ENCODE measurements at places on chromosomes 1 and 21.
A peak's percentile ranks its signal among the peaks of the same experiment; 100 is the strongest.

- no peak for DNase-seq
Observed at GRCh38 chr1:181655756-181656155, 172.4 kb downstream of the CACNA1E start.

GRCh38 chr1:42657981-42658876 is at the start of gene PPIH:
Gene PPIH, plus strand, starts transcription at chr1:42658423. Its CDS starts 24 bp downstream, at chr1:42658447.
- peak; percentile 88 for DNase-seq

GRCh38 chr21:14752345-14752909 is 206.3 kb upstream of the SAMSN1 start:
- DNase-seq, result no peak

DNA sequence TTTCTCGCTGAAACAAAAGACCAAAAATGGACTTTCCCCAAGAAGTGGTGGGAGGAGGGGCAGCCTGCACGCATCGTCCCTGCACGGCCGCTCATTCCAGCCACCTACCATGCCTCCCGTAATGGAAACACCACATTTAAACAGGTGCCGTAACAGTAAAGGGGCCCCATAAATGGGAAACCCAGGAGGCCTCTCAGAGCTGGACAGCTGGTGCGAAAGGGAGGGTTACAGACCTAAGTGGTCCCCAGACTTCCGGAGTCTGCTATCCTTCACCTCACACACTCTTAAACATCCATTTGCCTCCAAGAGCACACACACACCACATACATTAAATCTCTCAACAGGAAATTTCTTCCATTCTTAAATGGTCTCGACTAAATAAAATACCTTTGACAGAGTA is 120.7 kb upstream of the SOD1 start:
- no peak for DNase-seq

- DNase-seq, result no peak
Observed at GRCh38 chr1:246617156-246617555, 50.9 kb downstream of the CNST start.

- DNase-seq, result no peak
Observed at GRCh38 chr1:99268021-99268420, 3.7 kb downstream of the PLPPR4 start.

GRCh38 chr1:197096137-197096536 is 29.1 kb upstream of the F13B start:
- no peak for DNase-seq
